ENCODE measurements at places on chromosomes 13 and 19.
A peak's percentile ranks its signal among the peaks of the same experiment; 100 is the strongest.

DNA sequence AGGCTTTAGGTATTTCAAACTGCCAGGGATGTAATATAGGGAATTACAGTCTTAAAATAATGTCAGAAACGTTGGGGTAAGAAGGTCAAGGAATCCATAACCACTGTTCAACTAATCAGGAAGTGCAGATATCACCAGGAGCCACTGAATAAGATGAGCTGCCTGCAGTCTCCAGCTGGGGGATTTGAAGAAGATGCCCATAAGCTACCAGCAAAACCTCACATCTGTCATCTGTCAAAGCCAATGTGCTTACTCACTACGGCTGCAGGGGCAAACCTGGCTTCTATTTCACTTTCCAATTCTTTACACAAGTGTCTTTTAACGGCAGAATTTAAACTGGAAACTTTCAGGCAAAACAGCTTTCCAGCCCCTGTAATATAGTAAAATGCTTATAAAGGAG lies 1410.1 kb upstream of the ATXN8OS start:
- no peak for DNase-seq

GRCh38 chr13:20499986-20500385 lies 25.7 kb downstream of the CRYL1 start:
- DNase-seq = no peak

DNA sequence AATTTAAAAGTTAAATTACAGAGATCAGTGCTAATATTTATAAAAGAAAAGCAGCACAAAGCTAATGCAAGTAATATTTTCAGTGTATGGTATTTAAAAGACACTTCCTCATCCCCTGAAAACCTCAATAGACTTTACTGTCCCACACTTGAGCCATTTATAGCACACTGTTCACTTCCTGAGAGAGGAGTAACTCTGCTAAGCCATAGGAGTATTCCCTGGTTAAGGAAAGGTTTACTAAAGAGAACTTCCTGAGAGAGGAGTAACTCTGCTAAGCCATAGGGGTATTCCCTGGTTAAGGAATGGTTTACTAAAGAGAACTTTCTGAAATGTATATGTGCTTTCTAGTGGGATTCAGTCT lies 159.4 kb downstream of the NHLRC3 start:
- no peak for DNase-seq

DNA sequence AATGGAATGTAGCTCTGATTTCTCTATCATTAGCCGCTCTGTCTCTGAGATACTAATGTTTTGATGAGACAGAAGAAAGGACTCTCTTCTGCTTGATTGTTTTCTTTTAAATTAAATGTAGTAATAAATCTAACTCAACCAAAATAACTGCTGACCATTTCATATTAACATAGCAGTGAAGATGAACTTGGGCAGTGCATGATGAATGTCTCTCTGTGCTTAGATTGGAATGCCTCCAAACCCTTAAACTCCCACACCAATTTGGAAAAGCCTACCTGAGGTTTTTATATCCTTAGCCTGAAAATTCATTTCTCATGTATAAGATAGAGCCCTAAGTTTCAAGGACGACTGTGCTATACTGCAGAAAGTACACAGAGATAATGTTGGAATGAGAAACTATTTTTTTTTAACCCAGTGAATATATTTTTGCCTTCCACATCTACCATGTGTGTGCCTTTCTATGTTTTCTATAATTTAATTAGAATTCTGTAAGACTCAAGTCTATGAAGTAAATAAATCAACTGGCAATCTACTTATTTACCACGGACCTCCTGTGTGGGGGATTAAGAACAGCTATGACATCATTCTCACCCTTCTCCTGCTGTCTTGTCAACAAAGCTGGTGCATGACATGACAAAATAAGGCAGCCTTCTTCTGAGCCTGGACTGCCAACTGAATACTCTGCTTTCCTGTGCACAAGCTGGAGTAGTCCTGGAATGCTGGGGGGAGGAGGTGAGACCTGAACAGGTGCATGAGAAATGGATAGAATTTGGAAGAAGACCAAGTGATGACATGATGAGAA lies 155.5 kb downstream of the FGF9 start:
- no peak for DNase-seq

DNA sequence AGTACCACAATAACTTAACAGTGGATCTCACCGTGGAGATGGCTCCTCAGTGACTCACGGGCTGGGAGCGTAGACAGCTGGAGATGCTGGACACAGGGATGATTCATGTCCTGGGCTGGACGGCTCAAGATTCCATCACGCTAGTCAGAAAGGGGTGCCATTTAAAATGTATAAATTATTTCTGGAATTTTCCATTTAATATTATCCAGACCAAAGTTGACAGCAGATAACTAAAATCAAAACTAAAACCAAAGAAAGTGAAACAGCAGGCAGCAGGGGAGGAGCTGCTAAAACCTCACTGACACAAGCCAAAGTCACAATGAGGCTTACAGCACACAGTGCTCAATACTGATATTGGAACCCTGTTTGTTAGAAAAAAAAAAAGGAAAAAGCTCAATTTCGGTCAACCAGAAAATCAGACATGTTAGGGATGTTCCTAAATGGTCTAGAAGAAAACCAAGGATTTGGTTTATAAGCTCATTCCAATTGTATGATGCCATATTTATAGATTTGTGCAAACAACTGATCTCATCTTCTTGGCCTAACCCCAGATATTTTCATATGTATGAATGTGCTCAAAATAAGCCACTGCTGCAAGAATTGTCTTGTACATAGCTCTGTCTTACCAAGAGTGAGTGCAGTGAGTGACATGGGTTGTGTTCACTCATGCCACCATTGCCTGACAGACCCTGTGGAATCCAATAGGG lies 111.8 kb downstream of the SACS start:
- peak; percentile 41 for DNase-seq

GRCh38 chr13:98293103-98293502 lies 116.0 kb upstream of the RNF113B start:
- DNase-seq = no peak

- DNase-seq = no peak
Observed at GRCh38 chr19:22628401-22628800, 5.7 kb upstream of the ZNF492 start.

GRCh38 chr19:44753932-44754749 lies 5.6 kb downstream of the BCL3 start:
- peak; percentile 93 for DNase-seq

DNA sequence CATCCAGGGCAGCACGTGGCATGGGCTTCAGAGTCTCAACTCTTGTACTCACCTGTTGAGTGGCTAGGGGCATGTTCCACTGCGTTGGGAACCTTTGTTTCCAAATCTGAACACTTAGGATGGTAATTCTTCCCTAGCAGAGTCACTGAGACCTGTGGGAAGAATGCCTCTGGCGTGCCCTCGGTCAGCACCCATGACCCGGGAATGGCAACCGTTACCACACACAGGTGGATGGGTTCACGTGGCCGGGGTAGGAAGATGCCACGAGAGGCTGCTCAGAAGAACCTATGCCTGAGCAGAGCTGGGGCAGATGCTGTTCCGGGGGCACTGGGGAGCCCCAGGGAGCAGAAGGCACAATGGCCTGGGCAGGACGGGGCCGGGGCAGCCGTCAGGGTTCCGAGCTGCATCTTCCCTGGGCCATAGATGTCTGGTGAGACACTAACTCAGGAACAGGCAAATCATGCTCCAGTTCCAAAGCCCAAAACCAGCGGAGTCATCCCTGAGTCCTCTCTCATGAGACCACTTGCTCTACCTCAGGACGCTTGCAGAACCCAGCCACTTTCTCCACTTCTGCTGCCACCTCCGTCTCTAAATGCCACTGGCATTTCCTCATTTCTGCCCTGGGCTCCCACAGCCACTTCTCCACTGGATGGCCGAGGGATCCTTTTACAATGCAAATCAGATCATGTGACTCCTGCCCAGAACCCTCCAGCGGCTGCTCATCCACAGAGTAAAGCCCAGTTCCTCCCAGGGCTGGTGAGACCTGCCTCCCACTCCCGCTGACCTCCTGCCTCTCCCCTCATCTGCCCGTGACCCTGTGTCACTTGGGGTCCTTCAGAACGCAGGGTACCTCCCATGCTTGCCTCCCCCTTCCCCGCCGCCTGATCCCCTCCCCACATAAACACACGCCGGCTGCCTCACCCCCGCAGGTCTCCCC lies 36.7 kb downstream of the FAM124A start:
- no peak for DNase-seq

DNA sequence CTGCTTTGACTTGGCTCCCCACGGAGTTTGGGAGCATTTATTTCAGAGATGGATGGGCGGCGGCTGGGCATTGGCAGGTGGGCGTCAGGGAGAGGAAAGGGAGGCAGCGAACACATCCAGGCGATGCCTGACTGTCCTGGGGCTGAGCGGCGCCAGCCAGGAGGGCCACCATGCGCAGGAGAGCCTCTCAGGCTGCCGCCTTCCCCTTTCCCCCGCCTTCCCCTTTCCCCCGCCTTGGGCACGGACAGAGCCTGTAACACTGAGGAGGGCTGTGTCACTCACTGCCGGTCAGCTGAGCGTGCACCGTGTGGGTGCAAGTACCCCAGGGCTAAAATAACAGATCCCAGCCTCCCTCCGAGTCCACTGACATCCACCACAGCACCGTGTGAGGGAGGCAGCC lies 11.4 kb downstream of the MCF2L start:
- no peak for DNase-seq

DNA sequence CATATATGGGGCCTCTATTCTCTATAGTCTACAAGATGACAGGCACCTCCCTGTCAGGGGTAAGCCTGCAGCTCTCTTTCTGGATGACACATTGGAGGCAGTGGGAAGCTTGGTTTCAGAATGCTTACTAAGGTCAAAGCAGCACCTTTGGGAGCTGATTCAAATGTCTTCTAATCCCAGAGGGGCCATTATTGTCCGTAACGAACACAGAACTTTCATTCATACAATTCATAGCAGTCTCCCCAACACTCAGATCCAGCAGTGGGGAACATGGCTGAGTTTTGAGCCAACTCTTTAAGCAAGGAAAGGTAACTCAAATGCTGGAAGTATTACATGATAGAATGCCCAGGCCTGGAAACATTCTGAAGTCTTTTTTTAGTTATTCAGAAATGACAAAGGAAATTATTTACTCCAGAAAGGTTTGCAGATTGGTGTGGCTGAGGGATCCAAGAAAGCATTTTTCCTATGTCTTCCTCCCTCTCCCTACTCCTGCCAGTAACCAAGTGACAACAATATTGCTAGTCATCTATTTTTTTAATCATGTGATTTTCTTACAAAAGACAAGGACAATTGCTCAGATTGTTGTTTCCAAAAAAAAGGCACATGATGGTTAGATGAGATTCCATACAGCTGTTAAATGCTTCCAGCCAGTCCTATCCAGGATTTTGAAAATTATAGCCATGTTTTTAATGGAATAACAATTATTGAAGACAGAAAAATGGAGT lies 118.7 kb downstream of the FOXO1 start:
- no peak for DNase-seq

- DNase-seq = peak; percentile 77
Observed at GRCh38 chr13:30159446-30159839, 147.9 kb downstream of the KATNAL1 start.

DNA sequence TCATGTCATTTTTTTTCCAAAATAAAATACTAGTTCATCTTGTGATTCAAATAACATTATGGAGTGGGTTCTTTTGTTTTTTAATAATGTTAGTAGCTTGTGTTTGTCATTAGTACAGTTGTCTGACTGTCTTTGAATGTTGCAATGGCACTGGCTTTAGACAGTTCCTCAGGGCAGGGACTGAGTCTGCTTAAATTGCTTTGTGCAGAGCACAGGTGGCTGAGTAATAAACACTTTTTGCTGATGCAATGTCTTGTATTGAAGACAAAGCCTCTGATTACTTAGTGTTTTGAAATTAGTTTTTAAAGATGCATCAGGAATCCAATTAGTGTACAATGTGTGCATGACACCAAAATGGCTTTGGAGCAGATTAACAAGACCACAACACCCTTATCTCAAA lies 88.7 kb upstream of the PCDH9 start:
- no peak for DNase-seq

DNA sequence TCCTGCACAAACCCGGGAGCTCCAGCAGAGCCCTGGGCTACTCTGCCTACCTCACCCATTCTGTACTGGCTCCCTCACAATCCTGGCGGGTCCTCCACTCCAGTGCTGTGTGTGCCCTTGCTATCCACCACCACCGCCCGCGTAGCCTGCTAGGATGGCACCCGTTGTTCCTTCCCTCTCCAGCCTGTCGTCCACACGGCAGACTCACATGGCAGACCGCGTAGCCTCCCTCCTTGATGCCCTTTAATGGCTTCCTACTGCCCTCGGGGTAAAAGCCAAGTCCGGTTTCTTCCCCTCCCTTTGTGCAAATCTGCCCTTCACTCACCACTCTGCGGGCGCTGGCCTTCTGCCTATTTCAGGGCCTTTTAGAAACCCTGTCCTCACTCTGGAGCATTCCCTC lies 106.6 kb downstream of the RAB20 start:
- DNase-seq = no peak
